KBM-7 (cell line): ENCODE measurements at places on chromosomes 3 and 15.
A peak's percentile ranks its signal among the peaks of the same experiment; 100 is the strongest.

DNA sequence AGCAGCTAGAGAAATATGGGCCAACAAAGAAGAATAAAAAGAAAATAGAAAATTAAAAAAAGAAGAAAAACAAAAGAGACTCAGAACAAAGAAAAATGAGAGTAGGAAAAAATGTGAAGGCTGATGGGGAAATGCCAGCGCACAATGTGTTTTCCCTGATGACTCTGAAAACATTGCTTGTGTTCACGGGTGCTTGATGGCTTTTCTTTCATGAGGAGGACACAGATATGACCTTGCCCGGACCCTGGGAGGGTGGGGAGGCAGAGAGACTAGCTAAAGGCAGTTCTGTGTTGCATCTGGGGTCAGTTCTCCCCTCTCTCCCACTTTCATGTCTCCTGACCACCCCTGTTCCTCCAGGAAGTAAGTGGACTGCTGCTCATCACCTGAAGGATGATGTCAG, 125.9 kb downstream of the MOBP start:
- no peak for DNase-seq

DNA sequence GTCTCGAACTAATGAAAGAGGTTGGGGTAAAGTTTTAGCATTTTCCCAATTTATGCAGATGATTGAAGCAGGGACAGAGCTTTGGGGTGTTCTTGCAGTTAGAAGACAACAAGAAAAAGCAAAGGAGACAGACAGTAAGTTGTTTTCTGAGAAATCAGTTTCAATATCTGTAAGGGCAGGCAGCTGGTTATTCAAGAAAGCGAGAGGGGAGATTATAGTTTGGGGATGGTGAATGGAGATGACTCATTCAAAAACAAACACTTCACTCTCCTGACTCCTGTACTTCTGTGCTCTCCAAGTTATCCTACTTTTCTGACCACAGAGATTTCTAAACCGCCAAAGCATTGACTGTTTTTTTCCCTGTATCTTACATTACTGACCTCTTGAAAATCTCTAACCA, 352.0 kb downstream of the GAP43 start:
- no peak for DNase-seq

DNA sequence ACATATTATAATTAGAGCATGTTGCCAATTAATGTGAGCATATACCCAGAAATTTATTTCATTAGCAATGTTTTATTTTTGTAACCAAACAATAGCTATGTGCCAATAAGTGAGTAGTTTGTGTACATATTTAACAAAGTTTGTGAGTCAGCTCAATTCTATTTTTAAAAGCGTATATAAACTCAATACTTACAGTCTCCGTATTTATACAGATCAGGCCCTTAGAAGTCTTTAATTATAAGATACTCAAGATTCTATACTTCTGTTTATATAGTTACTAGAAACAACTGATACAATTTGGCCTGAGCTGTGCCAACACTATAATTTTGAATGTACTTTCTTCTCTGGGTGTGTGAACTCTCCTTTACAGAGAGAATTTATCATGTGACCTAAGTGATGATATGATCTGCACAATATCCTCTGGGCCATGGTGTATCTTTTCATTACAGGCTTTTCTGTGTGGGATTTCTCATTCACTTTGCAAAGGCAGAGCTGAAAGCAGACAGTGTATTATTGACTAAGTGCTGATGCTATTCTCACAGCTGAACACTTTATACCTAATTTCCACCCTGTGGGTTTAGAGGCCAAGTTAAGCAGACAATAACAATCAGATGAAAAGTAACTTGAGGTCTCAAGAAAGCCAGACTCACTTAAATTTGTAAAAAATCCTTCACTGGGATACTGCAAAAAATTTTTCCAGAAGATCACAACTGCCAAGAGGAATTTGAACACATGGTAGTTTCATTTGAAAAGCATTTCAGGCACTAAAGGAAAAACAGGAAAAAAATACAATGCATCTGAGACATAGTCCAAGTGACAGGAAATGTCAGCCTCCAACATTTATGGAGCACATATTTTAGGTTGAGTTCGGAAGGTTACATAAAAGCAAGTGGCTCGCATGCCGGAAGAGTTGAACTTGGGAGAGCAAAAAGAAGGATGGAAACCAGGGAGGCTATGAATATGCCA, 277.9 kb upstream of the SEMA6D start:
- DNase-seq, result no peak

DNA sequence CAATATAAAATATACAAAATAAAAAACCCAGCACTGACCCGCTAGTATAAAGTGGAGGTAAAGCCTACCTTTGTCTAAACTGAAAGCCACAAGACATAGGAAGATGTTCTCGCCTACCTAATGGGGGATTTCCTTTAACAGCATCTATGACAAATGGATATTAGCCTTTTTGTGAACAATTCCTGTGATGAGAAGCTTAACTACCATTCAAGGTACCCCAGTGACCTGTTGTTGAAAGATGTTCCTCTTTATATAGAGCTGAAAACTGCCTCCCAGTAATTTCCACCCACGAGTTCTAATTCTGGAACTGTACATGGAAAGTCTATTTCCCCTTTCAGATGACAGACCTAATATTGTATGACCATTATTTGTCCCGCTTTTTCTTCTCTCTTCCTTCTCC, 109.8 kb upstream of the RASGRP1 start:
- DNase-seq, result no peak

GRCh38 chr3:153928851-153929250, 192.3 kb upstream of the ARHGEF26 start:
- DNase-seq, result no peak

DNA sequence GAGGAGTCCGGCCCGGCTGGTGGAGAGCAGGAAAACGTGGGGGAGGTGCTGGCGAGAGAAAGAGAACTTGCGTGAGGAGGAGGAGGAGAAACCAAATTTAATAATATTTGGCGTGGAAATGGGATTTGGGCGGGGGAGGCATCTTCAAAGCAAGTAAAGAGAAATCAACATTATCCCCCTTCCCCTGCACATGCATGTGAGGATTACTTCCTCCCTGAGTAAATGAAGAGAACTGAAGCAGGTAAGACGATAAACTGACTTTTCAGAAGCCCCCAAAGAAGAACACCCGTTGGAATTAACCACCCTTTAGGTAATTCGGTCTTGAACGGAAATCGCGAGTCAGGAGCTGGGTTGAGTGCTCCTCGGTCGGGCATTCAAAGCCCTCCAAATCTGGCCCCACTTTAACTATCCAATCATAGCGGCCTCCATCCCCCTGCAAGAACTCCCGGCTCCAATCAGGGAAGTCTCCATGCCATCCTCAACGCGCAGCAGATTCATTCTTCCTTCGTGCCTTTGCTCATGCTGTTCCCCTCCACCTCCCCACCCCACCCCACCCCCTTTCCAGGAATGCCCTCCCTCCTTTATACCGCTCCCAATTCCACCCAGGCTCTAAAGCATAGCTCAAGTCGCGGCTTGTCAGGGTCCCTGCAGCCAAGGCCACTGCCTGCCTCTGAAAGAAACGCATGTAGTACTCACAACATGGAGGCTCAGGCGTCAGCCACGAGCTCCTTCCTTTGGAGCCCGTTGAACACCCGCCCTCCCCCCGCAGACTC, 545 bp upstream of the RFX7 start:
- DNase-seq, result peak; percentile 80

DNA sequence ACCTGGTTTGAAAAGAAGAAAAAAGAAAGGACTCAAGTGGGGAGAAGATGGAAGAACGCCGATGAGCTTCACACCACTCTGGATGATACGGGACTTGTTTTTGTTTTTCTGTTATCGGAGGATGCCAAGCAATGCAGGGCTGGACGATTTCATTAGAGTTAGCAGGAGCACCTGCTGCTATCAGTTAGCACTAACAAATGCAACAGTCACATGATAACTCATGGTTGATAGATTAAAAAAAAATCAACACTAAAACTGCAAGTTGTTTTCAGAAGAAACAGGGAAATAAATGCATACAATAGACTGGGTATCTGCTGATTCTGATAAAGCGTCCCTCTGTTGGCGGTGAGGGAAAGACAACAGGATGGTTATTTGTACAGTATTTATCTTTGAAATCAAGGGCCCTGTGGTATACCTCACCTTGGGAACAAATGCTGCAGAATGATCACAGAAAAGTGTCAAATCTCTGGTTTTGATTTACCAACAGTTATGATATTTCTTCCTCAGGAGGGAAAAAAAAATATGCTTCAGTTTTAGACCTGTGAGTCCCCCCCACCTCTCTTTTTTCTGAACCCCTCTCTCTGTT, 575.1 kb downstream of the FOXP1 start:
- DNase-seq, result no peak

DNA sequence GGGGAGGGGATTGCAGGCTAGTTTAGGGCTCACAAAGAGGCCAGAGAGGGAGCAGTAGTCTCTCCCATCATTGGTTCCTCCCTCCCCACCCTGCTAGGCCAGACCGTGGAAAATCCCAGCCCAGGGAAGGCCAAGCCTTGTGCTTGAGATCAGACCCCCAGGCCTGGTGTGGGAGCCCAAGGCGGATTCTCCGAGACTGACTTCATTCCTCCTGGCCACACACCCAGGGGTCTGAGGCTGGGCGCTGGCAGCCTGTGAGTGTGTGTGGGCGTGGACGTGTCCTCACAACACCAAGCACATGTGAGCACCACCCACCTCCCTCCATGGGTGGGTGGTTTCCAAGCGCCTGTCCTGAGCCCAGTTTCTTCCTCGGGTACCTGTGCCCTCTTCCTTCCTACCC, 4.1 kb downstream of the LOXL1 start:
- DNase-seq, result no peak

GRCh38 chr3:79517766-79518413, 249.9 kb downstream of the ROBO1 start:
- peak; percentile 23 for DNase-seq

DNA sequence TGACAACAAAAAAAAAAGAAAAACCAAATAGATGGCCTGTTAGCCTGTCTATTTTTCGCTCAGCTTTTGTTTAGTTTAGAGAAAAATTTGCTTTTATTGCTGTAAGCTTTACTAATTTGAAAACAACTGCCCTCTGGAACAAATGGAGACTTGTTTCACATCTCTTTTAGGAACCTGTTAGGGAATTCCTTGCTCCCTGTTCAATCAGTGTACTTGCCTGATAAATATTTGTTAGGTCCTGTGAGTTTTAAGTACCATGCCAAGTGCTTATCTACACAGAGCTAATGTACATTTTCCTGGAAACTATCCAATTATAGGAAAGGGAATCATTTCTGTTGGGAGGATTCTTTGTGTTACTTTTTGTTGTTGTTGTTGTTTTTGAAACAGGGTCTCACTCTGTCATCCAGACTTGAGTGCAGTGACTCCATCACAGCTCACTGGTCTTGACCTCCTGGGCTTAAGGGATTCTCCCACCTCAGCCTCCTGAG, 3.5 kb upstream of the LIPH start:
- no peak for DNase-seq

GRCh38 chr15:66565741-66566144, at the start of gene LCTL:
Gene LCTL, minus strand, starts transcription at chr15:66565998. Its CDS starts 633 bp downstream, at chr15:66565365.
- DNase-seq, result no peak

GRCh38 chr3:30625541-30626438, 19.4 kb downstream of the TGFBR2 start:
- DNase-seq, result no peak
